ENCODE measurements at places on chromosomes 4 and X. TPM values are rescaled to one million over a fixed set of nuclear protein-coding genes. Genes with fewer than 3 reads are reported as not detected.

The ARR3 gene
- total RNA-seq = not detected

The TXK gene
- 0.64 TPM for total RNA-seq

- no peak for DNase-seq
These were observed 11.4 kb upstream of the NKRF start for GRCh38 chrX:119617517-119618164.

DNA sequence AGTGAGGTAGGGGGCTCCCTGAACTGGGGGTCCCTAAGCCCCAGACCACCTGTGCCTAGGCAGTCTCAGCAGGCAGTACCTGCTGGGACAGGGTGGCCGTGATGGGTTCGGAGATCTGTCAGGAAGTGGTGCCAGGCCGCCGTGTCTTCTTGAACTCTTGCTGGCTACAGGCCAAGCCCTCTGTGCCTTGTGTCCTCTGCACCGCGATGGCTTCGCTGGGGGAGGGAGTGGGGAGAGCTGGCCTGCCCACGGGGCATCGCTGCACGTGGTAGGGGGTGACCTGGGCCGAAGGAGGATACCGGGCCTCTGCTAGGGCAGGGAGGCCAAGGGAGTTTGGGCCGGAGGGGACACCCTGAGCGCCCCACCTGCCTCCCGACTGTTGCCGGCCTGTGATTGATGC lies 96.7 kb upstream of the NKX1-1 start:
- no peak for DNase-seq

GRCh38 chr4:68369142-68369805 lies 19.4 kb upstream of the YTHDC1 start:
- DNase-seq = no peak

GRCh38 chrX:150050387-150050786 lies 112.1 kb upstream of the EOLA2 start:
- DNase-seq = no peak

DNA sequence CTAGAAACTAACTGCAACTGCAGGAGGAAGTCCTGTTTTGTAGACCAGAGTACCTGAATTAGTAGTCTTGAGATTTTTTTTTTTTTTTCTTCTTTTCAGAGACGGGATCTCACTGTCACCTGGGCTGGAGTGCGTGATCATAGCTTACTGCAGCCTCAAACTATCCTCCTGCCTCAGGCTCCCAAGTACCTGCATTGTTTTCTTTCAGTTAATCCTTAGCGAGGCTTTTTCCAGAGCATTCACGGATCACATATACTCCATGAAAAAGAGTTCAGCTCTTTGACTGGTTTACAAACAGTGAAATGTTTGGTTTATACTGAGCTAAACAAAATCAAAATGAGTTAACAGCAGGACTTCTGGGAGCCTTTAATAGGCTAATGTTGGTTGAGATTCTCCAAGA lies 45.8 kb downstream of the KLHL15 start:
- no peak for DNase-seq

DNA sequence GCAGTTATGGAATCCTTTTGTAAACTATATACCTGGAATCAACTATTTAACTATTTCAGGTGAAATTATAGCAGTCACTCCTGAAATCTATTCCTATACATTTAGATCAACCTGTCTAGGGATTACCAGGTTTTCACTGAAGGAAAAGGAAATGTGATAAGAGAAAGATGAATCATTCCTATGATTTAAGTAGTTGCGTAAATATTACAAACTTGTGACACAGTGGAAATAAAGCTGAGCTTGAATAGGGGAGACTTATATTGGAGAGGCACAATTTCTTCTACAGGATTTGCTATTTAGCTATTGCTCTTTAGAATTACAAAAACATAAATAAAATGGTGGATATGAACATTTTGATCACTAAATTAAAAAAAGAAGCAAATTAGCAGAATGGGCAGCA lies 284.1 kb upstream of the EPHA5 start:
- DNase-seq = no peak

- DNase-seq = no peak
These were observed 9.6 kb downstream of the MSX1 start for GRCh38 chr4:4868758-4869723.

DNA sequence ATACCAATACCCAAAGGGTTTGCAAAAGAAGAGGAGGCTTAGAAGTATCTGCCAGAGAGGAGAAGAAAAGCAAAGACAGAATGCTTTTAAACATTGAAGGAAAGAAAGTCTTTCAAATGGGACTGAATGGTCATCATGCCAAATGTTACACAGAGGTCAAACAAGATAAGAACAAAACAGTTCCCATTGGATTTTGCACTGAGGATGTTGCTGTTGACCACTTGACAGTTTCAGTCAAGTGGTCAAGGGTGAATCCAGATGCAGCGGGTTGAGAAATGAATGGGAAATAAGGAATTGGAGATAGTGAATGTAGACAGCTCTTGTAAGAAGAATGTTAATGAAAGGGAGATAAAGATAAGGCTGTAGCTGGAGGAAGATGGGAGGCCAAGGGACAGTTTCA lies 64.8 kb upstream of the FGG start:
- DNase-seq = no peak

- no peak for DNase-seq
These were observed 166.1 kb upstream of the WDFY3 start for GRCh38 chr4:85132570-85132969.

DNA sequence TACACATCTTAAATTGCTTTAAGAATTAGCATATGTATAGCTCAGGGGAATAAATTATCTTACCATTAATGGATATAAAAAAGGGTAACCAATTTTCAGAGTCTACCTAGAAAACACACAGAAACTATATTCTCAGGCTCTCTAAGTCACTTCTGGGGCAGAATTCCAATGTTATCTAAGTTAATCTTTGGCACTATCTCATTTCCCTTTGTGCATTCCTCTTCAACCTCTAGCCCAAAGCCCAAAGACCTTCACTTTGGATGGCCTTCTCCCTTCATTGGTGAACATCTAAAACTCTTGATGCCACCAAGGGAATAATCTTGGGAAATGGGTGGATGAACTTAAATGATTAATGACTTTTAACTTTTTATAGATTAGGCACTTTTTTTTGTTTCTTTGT lies 108.3 kb downstream of the APBB2 start:
- DNase-seq = no peak

Measured in adrenal gland (tissue), 19 donors.